GM12891 (cell line): ENCODE measurements at places on chromosomes 1 and 21.

GRCh38 chr1:205962821-205963221 lies 19.6 kb upstream of the SLC26A9 start:
- DNase-seq: no peak

DNA sequence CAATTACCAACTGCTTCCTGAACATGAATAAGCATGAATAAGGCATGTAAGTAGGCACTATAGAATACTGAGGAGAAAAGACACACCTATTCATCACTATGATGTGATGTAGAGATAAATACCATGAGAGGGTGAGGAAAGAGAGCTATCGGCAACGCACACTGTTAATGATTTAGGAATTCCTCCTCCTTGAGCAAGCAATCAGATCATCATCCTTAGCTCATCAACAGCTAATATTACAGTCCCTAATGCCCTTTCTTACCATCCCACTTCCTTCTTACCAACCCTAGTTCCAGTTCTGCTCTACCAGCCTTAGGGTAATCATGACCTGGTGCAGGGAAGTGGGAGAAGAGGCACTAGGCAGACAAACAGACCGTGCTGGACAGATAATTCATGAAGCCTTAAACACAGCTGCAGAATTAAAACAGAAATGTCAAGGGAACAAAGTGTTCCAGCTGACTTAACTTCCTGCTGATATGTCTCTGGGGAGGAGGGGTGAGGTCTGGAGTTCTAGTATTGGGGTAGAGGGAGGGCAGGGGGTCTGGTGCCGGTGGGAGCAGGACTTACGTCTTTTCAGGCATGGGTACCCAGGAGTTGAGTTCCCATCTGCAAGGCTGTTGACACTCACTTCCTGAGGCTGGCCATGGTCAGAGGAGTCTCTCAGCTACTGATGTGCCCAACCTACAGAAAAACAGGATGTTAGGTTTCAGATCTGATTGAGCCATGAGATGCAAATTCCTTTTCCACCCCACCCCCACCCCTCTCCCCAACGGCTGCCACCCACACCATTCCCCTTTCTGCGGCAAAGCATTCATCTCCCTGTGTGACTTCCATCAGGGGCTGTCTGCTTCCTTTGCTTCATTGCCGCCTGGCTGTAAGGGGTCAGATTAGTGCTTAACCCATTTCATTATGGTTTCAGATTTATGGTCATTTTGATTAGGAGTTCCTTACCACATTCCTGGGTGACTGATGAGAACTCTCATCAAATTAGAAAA lies 12.6 kb upstream of the RCSD1 start:
- DNase-seq: no peak

DNA sequence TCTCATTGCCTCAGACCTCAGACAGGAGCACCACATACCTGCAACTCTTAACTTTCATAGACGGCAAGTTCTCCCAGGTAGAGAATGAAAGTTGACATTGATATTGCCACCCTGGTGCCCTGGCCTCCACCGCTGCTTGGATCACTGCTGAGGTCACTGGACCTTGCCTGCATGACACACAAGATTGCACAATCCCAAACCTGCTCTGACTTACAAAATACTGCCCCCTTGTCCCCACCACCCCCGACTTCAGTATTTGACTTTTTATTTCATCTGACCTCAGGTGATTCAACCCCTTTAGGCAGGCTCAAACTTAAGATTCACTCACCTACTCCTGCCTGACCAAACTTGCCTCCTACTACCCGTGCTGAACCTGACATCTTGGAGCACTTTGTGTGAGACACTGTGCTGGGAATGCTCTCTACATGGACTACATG lies 43.1 kb upstream of the S1PR1 start:
- DNase-seq: no peak

GRCh38 chr1:235207209-235207565 lies 46.1 kb upstream of the RBM34 start:
- DNase-seq: no peak

DNA sequence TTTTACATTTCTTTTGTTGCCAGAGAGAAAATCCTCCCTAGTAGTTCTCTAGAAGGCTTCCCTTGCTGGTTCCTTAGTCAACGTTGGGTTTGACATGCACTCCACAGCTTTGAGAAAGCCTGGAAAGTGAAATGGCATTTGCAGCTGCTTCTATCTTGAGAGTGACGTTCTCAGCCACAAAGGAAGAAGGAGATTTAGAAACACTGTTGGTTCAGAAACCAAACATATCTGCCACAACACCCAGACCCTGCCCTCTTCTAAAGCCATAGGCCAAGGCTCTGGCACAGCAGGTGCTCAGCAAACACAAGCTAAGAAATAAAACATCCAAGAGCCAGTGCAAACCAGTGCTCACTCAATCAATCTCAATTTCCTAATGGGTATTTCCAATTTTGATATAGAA lies 121.4 kb downstream of the CCDC185 start:
- no peak for DNase-seq
